ENCODE measurements at places on chromosomes 1 and 21.

DNA sequence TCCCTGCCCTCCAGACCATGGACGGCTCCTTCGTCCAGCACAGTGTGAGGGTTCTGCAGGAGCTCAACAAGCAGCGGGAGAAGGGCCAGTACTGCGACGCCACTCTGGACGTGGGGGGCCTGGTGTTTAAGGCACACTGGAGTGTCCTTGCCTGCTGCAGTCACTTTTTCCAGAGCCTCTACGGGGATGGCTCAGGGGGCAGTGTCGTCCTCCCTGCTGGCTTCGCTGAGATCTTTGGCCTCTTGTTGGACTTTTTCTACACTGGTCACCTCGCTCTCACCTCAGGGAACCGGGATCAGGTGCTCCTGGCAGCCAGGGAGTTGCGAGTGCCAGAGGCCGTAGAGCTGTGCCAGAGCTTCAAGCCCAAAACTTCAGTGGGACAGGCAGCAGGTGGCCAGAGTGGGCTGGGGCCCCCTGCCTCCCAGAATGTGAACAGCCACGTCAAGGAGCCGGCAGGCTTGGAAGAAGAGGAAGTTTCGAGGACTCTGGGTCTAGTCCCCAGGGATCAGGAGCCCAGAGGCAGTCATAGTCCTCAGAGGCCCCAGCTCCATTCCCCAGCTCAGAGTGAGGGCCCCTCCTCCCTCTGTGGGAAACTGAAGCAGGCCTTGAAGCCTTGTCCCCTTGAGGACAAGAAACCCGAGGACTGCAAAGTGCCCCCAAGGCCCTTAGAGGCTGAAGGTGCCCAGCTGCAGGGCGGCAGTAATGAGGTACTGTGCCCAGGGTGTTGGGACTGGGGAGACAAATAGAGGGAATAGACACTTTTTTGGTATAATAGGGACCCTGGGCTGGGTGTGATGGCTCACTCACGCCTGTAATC, 1.0 kb downstream of the ZBTB48 start:
- no peak for DNase-seq

DNA sequence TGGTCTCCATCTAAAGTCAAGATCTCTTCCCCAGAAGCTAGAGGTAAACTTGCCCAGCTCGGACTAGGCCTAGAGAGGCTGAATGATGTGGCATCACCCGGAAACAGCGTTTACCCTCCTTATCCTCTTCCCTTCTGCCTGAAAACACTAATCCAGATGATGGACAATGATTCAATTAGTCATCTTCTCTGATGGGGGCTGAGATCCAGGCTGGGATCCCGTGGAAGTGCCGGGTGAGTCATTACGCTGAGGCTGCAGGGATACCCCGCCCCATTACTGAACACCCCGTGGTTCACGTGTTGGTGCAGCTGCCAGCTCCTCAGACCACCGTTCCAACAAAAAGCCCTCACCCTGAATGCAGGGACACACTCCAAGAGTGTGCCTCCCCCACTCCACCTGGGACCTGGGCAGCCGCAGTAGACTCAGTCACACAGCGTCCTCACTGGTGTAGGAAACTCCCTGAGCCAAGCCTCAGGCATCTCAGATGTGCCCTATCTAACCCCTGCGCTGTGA, 2.0 kb downstream of the S100A6 start:
- no peak for DNase-seq

GRCh38 chr1:200415789-200416593, 6.2 kb upstream of the ZNF281 start:
- no peak for DNase-seq

GRCh38 chr1:45442272-45442671, 48.7 kb downstream of the TESK2 start:
- DNase-seq, result no peak

DNA sequence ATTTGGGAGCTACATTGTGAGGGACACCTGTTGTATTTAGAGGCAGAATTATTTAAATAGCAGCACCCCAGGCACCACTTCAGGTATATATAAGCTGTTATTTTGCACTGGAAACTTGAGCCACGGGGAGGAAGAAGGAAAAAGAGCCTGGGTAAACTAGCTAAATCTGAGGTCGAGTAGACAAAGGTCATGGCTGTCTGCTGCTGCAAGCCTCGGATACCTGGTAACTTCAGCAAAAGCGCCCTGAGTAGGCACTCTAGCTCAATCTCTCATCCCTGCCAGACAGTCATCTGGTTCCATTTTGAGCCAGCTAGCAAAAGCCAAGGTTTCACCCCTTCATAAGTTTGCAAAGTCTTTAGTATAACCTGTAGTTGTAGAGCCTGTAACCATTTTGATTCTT, 101.9 kb upstream of the ZNF644 start:
- no peak for DNase-seq

Data from activated CD4-positive, CD25-positive, alpha-beta regulatory T cell (primary cell).